H7 (cell line): ENCODE measurements at places on chromosomes 7 and 10. TPM values are rescaled to one million over a fixed set of nuclear protein-coding genes. Genes with fewer than 3 reads are reported as not detected.
A peak's percentile ranks its signal among the peaks of the same experiment; 100 is the strongest.

DNA sequence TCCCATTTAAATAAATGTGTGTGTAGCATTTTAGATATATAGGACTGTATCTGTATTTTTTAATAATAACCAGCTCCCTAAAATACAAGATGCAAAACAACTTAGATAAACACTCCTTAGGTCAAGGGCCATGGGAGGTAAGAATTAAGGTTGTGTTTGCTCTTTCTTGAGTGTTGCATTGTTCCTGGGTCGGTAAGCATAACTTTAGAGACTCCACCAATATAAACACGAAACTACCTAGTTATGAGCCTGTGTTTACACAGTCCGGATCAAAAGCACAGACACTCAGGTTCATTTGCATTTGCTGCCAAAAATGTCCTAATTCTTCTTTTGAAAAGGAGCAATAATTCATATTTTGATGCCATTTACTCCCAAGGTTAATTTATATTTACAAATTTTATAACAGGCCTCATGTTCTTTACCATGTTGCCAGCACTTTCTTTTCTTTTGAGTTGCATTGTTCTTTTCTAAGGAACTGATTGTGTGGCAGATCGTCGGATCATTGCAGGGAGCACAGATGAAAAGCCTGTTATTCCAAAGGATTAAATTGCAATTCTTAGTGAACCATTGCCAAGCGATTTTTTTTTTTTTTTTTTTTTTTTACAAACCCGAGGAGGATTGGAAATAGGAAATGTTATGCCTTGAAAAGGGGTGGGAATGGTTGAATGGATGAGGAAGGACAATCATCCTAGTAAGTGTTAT, 45.8 kb upstream of the GLCCI1 start:
- DNase-seq = no peak

The VAX1 gene
- 0.62 and 0.81 TPM in 2 replicates for total RNA-seq

The DPYSL4 gene
- 7.6 and 9.1 TPM in 2 replicates for total RNA-seq

The LLCFC1 gene
- total RNA-seq = not detected in 2 replicates

- DNase-seq = peak; percentile 51
These were observed 1.8 kb upstream of the SRGN start for GRCh38 chr10:69086001-69086509.

DNA sequence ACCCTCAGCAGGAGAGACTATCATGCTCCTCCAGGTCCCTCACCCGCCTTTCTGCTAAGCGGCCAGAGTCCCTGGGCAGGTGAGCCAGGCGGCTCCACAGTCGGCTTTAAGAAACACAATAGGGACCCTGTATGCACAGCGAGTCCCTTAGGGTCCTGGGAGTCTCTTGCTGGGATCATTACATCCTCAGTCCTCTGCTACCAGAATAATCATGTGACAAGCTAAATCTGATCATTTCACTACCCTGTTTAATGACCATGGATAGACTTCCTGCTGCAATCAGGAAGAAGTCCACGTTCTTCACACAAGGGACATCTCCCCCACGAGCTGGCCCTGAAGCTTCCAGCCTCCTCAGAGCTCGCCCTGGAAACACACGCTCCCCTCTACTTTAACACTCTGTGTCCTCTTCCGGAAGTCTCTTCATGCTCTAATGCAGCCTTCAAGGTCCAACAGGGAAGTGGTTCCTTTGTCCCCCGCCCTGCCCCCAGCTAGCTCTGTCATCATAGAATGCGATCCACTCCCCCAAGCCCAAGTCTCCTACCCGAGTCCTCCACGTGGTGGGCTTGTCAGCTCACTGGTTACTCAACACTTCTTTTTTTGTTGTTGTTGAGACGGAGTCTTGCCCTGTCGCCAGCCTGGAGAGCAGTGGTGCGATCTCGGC, 101.5 kb downstream of the RNF216 start:
- DNase-seq = no peak

DNA sequence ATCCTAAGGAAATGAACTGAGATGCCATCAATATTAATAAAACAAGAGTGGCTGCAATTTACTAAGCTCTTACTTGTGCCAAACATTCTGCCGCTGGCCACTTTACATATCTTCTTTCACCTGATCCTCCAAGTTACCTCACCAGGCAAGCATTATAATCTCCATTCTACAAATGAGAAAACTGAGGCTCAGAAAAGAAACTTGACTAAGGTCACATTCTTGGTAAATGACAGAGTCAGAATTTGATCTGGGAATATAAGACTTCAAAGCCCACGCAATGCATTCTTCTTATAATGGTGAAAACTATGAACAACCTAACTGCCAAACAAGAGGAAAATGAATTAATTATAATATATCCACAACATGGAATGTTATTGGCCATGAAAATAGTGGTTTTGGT, 46.1 kb upstream of the SMNDC1 start:
- DNase-seq = no peak

GRCh38 chr10:42112331-42113157, 525.8 kb downstream of the ZNF33B start:
- DNase-seq = peak; percentile 1

The FEZF1 gene
- total RNA-seq = 2.1 and 5.0 TPM in 2 replicates

DNA sequence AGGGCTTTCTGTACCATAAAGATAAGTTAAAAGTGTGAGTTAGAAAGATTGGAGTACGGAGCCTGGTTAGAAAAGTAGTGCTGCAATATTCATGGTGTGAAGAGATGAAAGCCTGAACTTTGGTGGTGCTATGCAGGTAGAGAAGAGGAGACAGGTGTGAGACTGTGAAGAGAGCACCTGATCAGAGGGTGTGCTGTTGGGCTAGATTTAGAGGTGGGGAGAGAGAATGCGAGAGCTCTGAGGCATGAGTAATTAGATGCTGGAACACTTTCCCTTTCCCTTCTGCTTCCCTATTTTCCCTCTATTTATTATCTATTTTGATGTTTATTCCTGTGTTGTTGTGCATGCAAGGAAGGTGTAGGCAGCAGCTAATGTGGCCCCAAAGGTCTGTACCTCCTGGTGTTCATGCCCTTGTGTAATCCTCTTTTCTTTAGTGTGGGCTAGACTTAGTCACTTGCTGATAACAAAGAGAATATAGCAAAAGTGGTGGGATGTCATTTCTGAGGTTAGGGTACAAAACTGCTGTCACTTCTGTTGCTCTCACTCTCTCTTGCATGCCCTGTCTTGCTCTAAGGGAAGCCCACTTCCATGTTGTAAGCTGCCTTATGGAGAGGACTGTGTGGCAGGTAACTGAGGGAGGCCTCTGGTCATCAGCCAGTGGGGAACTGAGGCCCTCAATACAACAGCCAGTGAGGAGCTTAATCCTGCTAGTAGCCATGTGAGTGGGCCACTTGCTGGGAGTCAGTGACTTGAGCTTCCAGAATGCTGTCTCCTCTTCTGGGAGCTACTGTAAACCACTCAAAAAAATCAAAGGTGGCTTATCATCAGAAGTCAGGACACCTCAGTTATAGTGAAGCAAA, 2.6 kb upstream of the ATXN7L1 start:
- no peak for DNase-seq

The PRKCQ gene
- total RNA-seq = 12.7 and 17.4 TPM in 2 replicates

DNA sequence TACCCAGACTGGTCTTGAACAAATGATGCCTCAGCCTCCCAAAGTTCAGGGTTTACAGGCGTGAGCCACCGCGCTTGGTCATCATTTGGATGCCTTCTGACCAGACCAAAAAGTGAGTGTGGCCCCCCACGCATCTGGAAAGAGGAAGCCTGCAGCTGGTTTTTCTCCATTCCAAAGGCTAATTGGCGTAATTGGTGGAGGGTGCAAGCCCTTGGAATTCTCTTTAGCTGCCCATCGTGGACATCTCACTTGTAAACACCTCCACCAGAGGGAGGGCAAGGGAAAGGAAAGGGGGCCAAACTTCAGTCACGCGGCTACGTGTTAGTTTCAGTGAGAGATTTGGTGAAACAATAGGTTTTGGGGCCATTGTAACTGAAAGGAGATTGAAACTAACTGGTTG, 4.1 kb upstream of the ARHGAP21 start:
- DNase-seq = peak; percentile 48

The CACNA2D1 gene
- 9.1 and 14.9 TPM in 2 replicates for total RNA-seq

GRCh38 chr7:108289852-108290251, 159.7 kb upstream of the LAMB4 start:
- DNase-seq = no peak

DNA sequence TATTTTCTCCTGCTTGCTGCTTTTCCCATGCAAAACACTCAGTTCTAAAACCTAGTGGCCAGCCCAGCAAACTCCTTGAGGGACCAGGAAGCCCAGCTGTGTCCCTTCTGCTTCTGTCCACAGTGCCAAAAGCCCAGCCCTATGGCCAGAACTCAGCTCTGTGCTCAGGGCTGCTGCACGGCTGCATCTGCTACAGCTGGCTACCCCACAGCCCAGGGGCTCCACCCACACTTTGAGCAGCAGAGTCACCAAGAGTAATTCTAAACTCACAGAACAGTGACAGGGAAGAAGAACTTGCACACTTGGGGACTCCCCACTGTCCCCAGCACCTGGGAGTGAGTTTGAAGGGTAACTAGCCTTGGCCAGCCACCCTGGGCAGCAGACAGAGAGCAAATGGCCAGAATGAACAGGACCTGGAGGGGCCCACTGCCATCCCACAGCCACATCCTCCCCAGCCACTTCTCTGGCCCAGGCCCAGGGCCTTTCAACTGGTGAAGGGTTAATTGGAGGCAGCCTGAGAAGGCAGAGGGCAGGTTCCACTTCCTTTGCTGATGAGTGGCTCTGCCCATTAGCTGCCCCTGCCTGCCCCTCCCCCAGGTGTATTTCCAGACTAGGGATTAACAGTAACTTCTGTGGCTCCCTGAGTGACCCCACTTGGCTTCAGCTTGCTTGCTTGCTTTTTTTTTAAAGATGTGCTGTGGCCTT, 28.1 kb upstream of the TRIM8 start:
- no peak for DNase-seq

The TUBAL3 gene
- 0.11 TPM in 1 of 2 replicates, not detected in the other for total RNA-seq

DNA sequence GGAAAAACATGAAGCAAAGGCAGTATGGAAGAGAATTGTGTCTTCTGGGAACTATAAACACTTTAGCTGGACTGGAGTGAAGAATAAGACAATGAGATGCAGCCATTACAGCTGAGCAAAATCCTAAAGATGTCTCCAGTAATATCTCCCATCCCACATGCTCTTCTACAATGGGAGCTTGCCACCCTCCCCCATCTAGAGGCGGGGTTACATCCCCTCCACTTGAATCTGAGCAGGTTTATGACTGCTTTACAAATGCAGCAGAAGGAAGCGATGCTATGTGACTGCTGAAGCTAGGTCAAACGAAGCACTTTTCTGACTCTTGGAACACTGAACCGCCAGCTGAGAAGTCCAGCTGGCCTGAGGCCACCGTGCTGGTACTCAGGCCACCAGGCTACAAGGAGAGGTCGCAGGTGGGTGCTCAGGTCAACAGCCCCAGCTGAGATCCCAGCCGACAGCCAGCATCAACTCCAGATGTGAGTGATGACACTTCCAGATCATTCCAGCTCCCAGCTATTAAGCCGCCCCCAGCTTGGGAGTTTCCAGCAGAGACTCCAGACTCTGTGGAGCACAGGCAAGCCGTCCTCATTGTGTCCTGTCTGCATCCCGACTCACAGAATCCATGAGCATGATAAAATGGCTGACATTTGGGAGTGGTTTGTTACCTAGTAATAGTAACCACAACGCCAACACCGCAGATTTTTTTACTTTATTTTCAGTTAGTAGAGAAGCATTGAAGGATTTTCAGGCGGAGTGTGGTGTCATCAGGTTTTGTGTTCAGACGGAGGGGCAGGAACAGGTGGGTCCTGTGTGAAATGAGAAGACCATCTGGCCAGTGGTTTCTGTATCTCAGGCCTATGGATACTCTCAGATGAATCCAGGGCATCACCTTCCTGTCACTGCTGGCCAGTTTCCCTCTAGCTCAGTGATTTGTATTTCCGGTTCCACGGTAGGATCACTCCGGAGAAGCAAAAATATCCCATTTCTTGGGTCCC, 89.3 kb downstream of the NPY start:
- no peak for DNase-seq

GRCh38 chr7:20327055-20327454, 3.6 kb upstream of the ITGB8 start:
- DNase-seq = no peak

DNA sequence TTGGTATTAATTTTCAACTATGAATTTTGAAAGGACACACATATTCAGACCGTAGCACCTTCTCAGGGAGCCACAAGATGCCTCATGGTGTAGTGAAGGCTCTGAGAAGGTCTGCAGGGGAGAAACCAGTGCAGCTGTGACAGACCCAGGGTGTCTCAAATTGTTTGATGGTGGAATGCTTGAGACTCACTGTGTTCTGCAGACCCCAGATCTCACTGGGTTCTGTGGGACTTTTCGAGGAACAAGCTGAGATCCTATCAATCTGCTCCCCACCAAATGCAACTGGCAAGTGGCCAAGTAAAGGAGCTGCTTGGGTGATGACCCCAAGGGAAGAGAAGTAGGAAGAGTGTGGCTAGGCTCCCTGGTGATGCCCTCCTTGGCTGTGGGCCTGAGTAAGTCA, 130.5 kb upstream of the UNC5B start:
- no peak for DNase-seq

- DNase-seq = peak; percentile 93
These were observed 43.4 kb downstream of the PRF1 start for GRCh38 chr10:70558871-70559810.

- DNase-seq = no peak
These were observed 140.7 kb downstream of the ICA1 start for GRCh38 chr7:8121243-8121642.

The SPDYE2 gene
- not detected in 2 replicates for total RNA-seq

The TAC1 gene
- 0.96 and 0.97 TPM in 2 replicates for total RNA-seq

GRCh38 chr7:93960986-93961385, 39.5 kb downstream of the GNG11 start:
- no peak for DNase-seq

- no peak for DNase-seq
These were observed 130.3 kb downstream of the SDK1 start for GRCh38 chr7:3431306-3431705.

DNA sequence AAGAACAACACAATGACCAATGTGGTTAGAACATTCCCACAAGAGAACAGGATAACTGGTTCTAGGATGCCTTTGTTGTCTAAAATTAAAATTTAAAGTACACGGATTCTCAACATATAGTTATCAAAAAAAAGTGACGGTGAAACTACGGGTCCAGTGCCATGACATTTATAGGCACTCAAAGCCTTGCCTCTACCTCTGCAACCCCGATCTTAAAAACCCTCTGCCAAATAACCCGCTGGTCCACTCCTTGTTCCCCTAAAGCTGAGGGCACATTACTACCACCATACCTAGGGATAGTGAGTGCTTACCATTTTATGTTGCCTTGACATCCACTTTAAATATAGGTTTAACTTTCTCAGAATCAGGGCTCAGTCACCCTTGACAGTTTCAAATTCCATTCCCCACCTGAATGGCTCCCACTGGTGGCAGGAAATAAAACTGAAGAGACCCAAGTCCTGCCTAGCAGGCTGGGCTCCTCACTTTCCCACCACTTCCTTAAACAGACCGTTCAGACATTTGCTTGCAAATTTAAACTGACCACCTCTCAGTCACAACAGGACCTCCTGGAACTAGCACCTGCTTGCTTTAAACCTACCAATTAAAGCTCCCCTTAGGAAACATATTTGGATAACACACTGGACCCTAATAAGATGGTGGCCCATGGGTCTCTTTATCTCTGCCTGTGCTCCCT, 169.9 kb upstream of the ASAH2 start:
- DNase-seq = peak; percentile 63

GRCh38 chr7:3089493-3089892, 45.8 kb upstream of the CARD11 start:
- DNase-seq = peak; percentile 88

The PNLIP gene
- not detected in 2 replicates for total RNA-seq
